ENCODE measurements at places on chromosomes 2 and 18.

DNA sequence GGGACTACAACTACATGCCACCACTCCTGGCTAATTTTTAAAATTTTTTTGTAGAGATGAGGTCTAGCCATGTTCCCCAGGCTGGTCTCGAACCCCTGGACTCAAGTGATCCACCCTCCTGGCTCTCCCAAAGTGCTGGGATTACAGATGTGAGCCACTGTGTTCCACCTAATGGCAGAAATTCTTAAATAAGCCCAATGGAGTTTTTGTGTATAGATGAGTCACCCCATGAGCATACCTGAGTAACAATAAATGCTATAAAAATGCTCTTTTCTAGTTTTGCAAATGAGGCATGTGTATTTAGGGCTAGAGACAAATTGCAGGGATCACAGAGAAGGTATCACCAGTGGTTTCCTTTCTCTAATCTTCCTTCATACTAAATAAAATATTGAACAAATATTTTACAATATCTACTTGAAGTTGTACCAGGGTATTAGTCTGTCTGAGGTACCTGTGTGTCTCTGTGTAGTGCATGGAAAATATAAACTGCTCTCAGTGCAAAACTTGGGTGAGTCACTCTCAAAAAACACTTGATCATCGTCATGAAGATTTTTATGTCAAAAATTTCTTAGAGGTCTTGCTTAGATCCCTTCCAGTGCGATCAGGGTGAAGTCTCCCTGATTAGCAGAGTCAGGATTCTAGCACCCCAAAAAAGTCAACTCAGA lies 337.1 kb upstream of the MMADHC start:
- no peak for DNase-seq

GRCh38 chr18:2147476-2148230 lies 423.7 kb downstream of the METTL4 start:
- DNase-seq: no peak

DNA sequence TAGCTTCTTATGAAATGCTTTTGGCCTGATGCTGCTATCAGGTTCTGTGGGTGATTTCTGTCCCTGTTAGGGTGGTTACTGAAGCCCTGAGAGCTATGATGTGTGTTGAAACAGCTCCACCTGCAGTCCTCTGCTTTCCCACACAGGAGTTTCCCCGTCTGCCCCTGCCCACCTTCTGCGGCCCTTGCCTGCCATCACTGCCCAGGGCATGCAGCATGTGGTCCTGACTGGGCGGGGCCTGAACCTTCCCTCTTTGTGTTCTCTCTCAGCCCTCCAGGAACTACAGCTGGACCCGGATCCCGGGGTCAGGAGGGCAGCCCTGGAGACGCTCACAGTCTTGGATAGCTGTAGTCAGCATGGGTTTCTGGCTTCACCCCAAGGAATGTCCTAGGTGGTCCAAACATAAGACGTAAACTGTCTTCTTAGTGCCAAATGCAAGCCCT lies 21.4 kb downstream of the HJURP start:
- no peak for DNase-seq

DNA sequence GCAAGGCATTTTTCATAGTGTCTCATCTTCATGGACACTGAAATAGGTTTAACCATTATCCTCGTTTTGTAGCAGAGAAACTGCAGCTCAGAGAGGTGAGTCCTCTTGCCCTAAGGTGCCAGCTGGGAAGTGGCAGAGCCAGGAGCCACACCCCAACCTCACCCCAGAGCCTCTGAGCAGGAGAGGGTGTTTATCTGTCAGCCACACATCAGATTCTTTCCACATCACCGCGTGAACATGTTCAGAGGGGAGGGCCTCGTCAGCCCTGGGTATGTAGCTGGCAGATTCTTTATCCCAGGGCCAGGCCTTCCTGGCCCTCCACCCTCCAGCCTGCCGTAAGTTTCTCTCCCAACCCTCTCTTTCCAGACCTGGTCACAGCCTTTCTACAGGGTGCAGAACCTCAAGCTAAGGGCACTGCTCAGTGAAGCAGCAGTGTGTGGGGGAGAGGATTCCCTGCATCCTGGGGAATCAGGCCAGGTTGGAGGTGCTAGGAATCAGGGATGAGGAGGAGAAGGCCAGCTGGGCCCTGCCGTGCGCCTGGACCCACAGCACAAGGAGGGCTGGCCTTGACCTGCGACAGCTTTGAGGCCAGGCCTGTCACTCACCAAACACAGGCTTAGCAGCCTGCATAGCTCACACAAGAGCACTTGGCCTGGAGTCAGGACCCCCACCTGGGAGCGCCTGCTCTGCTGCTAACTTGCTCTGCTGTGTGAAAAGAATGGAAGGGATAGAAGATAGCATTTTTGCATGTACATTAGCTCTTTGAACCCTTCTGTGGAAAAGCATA lies 111.3 kb upstream of the MCFD2 start:
- no peak for DNase-seq

- DNase-seq: peak; percentile 41
Observed at GRCh38 chr2:234422273-234422732, 74.6 kb downstream of the ARL4C start.

DNA sequence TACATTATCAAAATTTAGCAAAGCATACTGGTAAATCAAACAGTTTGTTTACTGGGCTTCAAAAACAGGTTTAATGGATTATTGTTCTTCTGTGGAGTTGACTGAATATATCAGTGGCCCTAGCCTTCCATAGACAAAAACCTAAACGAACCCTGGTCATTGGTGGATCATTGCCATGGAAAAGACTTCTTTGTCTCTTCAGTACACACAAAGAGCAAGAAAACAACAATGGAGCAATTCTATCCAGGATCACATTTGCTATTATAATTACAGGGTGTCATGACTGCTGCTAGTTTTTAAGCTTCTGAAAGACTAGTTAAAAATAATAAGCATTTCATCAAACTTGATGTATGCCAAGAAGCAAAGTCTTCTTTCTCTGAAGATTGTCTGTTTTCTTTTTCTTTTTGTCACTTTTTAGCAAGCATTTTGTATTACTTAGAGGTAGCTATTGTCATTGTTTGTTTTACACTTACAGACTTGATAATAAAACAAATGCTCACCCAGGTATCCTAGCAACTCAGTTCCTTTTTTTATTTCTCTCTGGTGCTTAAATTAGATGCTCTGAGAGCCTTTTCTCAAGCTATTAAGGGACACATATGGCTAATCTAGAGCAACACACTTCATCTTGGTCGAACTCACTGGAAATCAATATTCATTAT lies 1228.7 kb upstream of the DDX18 start:
- no peak for DNase-seq

GRCh38 chr2:231423176-231423575 lies 27.7 kb downstream of the B3GNT7 start:
- no peak for DNase-seq

- DNase-seq: no peak
Observed at GRCh38 chr18:69209761-69210160, 190.9 kb upstream of the DOK6 start.

DNA sequence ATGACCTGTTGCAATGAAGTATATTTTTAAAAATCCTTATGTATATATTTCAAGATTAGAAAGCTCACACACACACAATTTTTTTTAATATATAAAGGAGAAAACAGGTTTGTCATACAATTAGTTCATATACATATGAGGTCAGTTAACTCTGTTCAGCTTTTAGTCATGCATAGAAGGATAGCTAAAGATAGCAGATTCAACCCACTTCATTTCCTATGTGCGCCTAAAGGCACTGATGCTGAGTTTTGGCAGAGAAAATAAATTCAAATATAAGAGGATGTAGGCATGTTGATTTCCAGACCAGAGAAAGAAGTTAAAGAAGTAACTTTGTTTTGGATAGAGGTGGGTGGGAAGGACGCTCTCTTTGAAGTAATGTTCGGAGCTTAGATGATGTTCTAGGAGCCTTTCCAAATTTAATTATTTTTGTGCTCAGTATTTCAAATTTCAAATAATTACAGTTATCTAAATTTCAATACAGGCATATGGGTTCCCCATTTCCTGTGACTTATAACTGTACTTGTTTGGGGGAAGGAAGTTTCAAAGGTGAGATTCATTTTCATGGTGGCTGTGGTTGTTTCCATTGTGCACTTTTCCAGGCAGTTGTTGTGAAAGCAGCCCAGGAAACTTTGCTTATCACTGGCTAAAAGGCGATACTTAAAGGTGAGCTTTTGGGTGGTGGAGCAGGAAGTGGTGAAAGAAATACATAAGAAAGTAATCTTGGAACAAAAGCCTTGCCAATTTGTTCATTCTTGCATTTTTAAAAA lies 523.4 kb upstream of the FANCL start:
- DNase-seq: no peak

GRCh38 chr18:33578518-33579348 lies 714 bp downstream of the ASXL3 start:
- no peak for DNase-seq

- DNase-seq: no peak
Observed at GRCh38 chr2:217415316-217415715, 555.5 kb upstream of the TNP1 start.

DNA sequence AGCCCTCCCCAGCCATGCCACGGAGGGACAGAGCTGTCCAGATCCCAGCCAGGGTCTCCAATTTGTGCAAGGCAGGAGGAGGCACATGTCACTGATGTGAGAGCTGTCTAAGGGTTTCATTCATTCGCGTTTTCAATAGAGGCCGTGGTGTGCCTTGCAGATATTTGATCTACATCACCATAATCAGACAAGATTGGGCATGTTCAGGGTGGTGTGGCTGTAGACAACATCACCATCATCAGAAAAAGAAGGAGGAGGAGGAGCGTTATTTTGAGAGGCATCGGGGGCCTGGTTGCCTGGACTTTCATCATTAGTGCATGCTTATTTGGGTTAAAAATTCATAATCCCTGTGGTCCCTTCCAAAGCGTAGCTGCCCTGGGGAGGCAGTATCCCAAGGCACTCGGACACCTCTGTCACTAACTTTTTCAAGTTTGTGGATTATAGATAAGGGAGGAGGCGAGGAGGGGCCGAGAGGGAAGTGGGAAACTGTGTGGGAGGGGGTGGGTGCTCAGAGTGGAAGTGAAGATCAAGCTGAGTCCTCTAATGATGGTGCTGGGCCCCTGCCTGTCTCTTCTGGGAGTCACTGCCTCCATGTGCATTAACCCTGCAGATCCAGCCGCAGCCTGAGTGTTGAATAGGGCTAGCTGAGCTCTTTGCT lies 194.1 kb downstream of the CTIF start:
- DNase-seq: no peak

- DNase-seq: no peak
Observed at GRCh38 chr2:146214394-146214929, 1630.4 kb upstream of the ACVR2A start.

GRCh38 chr2:36701391-36701795 lies 4.9 kb downstream of the VIT start:
- no peak for DNase-seq

DNA sequence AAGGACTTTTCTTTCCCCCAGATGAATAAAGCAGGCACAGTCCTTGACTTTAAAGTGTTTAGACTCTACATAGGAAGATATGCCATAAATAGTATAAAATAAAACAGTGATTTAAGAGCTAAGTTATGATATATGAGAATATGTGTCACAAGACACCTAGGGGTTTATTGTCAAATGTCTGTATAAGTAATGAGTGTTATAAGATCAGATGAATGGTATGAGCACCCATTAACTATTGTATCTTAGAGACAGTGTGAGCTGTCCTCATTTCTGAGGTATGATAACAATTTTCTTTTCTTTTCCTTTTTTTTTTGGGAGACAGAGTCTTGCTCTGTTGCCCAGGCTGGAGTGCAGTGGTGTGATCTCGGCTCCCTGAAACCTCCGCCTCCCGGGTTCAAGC lies 365.3 kb downstream of the RND3 start:
- no peak for DNase-seq

DNA sequence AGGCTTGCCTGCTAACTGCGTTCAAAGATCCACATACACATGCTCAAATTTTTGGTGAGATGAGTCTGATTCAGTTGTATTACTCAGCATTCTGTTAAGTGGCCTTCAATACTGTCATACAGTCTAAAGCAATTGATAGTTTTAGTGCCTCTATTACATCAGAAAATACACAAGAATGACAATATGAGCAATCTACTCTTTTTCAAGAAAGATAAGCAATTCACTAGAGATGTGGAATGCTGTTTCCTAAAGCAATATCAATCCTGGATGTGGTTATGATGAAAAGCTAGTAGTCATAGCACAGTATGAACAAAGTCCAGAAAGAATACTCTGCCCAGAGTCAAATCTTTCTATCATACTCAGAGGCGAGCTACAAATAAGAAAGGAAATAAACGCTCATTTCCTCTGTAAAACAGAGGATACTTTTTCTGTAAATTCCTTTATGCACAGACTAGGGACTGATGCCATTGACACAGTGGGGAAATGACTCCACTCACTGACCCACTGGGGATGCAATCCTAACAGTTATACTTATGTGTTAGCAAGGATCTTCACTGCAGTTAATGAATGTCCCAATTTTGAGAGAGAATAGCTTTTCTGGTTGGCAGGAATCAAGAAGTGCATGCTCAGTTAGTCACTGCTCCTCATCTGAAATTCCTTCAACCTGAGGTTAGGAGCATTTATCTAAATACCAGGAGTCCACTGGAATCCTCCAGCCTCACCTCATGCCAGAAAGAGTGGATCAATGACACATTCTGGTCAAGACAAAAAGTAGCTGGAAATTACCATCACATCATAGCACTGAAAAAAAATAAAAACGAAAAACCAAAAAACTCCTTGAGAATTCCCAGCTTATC lies 83.3 kb downstream of the PDE11A start:
- DNase-seq: no peak

DNA sequence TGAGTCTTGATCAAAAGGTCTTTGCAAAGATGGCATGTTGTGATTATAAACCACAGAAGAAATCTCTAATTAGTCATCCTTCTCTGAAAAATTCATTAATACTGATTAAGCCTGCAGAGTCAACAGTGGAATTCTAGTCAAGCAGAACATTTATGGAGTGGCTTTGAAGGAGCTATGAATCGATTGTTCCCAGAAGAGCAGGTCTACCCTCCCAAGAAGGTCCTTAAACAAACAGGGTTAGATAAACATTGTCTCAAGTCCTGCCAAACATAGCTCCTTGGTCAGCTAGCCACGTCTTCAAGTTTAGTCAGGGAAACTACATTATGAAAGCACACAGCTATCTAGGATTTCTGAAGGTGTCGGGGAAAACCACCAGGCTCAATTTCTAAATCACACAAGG lies 88.9 kb downstream of the ITGA4 start:
- no peak for DNase-seq

DNA sequence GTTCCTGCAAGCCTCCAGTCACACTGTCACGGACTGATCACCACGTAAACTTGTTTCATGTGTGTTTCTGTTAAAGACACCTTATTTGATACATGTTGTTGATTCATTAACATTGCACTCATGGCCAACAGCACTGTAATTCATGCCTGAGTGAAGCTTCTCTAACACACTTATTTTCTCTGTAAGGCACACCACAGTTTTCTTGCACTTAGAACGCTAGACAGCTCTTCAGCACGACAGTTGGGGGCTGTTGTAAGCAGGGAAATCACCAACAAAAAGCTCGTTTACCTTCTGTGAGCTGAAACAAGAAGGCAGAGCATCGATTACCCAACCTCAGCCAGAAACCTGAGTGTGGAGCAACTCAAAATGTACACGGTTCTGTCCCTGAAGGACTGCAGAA lies 28.1 kb downstream of the TNFRSF11A start:
- DNase-seq: no peak

DNA sequence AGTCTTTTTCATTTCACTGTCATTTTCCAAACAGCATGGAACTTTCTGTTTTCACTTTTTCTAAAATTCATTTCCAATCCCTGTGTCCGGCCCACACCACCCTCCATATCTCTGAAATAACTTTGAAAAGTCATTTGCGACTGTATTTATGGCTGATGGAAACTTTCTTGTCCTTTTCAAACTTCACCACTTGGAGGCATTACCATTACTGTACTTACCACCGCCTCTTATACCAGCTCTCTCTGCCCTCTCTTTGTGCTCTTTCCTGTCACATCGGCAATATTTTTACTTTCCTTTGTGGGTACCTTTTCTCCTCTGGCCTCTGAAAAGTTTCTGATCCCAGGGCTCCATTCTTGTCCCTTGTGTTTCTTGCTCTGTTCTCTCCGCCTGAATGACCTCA lies 39.5 kb upstream of the IL1RL1 start:
- DNase-seq: peak; percentile 26

All from CD4-positive, alpha-beta T cell treated with Interleukin-17A for 1 hour (primary cell).